ENCODE measurements at places on chromosomes 3 and 15.

DNA sequence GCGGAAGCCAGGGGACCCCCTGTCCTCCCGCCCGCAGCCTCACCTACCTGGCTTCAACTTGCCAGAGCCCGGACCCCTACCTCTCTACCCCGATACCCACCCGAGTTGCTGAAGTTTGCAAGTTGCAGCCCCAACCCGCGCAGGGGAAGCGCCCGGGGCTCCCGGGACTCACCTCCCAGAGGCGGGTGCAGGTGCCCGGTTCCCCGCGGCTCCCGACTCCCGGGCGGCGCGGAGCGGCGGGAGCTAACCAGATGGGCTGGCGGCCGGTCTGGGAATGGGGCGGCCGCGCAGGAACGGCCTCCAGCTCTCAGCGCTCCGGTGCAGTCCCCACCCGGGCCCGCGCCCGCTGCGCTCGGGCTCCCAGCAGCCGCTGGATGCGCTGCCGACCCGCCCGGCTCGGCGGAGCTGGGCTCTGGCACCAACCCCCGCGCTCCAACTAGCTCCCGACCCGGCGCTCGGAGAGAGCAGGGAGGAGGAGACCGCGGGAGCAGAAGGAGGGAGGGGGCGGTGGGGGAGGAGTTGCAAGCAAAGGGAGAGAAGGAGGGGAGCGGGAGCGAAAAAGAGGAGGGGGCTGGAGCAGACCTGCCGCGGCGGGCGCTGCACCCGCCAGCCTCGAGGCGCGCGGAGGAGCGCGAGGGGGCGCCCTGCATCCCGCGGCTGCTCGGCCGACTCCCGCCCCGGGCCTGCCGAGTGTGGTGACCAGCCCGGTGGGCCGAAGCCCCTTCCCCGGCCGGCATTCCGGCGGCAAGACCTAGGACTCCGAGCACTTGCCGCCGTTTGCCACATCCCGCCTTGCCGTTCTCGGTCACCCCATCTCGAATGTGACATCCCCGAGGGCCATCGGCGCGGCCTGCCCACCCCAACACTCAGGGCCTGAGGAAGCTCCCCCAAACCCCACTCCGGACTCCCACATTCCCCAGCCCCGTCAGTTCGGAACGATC is at the start of gene SEMA5B:
Gene SEMA5B, minus strand, starts transcription at position 472 of the 941 bp plus-strand sequence. CDS start 66,500 bp downstream, outside the sequence.
- no peak for DNase-seq

GRCh38 chr3:157248590-157249422 is 88.9 kb upstream of the CCNL1 start:
- DNase-seq, result peak; percentile 69

- DNase-seq, result no peak
These were observed 83.4 kb downstream of the TLE3 start for GRCh38 chr15:70014331-70014730.

DNA sequence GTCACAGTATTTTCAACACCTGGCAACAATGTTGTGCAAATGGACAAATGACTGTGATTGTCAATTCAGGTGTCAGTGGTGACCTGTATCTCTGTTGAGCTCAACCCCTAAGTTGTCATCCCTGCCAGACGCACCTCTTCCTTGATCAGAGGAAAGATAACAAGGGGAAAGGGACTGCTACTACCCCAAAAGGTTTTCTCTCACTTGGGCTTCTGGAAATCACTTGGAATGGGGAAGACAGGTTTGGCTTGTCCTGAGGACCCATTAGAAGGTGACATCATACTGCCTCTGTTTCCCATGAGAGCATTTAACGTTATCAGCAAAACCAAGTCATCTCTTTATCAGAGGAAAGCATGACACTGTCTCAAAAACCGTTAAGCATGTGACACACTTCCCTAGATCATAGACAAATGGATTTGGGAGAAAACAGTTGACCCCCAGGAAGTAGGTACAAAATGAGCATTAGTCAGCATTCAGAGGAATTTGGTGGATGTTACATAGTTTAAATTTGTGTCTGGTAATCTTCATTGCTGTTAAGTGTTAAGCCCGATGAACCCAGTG is 769.5 kb downstream of the GRM7 start:
- no peak for DNase-seq

DNA sequence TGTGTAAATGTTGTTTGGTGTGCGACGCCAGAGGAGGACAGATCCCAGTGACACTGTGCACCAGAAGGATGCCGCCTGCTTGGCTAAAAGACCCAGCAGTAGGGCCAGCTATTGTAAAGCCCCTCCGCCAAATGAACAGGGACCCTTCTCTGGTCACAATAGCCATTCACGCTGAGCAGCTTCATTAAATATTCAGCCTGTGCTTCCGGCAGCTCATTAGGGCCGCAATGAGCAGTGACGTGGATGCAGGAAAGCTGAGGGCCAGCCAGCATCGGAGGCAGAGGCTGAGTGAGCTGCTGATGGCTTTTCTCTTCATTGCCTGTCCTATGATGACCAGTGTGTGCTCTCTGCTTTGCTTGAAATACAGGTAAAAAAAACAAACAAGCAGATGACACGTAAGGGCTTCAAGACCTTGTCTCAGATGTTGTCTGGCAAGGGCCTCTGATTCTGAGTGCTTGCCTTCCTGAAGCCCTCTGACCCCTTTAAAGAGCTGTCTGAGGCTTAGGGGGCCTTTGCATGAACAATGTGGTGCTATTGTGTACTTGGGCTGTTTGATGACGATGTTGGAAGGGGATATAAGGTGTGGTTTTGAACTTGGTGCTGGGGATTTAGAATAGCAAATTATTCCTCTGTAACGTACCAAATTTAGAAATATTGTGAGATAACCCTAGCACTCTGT is 130.4 kb downstream of the FEZF2 start:
- no peak for DNase-seq

- DNase-seq, result peak; percentile 64
These were observed 36.7 kb downstream of the CIP2A start for GRCh38 chr3:108552267-108553159.

GRCh38 chr3:105323274-105323599 is 43.5 kb upstream of the ALCAM start:
- DNase-seq, result no peak

DNA sequence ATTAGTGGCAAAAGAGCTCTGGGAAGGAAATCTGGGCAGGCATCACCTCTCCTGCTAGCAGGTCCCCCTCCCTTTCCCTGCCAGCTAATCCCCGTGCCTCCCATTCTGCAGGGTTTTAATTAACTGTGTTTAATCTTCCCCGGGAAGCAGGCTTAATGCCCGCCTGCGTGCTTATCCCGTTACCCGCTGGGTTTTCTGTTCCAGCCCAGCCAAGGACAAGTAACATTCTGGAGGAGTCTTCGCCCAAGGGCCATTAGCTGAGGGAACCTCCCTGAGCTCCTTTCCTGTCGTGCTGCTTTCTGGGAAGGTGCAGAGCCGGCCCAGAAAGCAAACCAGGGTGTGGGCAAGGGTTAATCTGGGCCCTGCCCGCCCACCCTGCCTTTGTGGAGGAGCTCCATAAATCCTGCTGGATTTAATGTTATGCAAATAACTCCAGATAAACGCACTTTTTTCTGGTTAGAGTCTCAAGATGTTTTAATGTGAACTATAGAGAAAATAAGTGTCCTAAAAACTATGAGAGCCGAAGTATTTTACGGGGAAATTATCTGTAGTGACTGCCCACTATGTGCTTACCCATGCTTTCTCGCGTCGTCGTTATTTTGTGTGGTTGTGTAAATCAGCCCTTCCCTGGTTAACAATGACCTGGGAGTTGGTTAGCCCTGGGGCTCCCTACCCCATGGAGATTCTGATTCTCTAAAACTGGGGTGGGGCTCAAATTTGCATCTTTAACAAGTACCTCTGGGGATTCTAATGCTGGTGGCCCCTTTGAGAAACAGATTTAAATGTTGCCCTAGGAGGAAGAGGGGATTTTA is 25.9 kb downstream of the TRIM71 start:
- DNase-seq, result no peak

GRCh38 chr15:99721896-99722295 is 11.3 kb downstream of the LYSMD4 start:
- DNase-seq, result no peak

DNA sequence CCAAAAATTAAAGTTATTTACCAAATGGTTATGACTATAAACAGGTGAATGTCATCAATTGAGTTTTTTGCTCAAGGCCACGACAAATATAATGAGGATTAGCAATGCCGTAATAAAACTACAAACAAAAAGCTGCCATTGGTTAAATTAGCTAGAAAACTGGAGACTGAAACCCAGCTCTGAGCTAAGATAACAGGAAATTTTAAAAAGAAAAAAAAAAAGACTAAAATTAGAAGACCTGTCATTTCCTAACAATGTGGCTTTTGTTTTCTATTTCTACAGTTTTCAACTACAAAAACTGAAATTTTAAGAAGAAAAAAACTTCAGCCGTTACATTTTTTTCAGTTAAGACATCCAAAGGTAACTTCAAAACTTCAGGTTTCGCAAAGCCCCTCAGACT is 9.7 kb downstream of the SLC12A6 start:
- DNase-seq, result no peak

DNA sequence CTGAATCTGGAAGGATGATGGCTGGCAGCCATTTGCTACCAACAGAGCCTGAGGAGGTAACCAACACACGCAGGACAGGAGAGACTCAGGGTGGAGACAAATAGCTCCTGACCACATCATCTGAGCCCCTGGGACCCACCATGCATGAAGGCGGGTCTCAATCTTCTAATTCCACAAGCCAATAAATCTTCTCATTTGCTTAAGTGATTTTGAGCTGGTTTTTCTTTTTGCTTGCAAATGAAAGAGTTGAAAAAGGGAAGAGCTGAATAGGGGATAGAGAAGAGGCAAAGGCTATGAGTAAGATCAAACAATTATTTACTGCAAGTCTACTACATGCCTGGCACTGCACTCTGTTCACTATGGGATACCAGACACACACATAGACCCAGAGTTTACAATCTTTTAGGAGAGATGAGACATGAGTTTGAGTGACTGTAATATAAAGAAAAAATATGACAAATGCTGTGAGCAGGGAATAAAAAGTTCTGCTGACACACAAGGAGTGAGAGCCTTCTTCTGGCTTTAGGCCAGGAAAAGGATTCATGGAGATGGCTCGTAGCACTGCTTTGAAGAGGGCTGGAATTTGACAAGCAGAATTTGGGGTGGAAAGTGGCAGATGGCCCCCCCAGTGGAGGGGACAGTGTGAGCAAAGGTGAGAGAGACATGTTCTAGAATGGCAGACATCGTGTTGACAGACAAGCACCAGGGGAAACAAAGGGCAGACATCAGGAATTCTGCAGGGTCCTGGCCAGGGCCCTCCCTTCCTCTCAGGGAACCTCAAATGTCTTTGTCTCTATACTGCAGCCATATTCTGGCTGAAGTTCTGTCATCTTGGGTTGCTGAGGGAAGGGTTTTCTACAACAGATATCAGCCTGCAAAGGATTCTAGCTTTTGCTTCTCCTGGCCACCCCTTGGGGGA is 69.8 kb upstream of the WNT5A start:
- DNase-seq, result no peak

DNA sequence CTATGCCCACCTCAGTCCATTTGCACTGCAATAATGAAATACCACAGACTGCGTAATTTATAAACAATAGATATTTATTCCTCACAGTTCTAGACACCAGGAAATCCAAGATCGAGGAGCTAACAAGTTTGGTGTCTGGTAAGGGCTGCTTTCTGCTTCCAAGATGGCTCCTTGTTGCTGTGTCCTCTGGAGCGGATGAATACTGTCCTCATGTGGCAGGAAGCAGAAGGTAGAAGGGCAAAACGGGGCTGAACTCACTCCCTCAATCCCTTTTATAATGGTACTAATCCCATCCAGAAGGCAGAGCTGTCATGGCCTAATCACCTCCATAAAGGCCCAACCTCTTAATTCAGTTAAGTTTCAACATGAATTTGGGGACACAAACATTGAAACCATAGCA is 75.3 kb downstream of the P2RY1 start:
- DNase-seq, result no peak

GRCh38 chr3:128933213-128933921 is 53.9 kb downstream of the ACAD9 start:
- no peak for DNase-seq

- DNase-seq, result no peak
These were observed 4.6 kb upstream of the TMEM44 start for GRCh38 chr3:194637541-194638400.

- no peak for DNase-seq
These were observed 38.0 kb downstream of the COL6A5 start for GRCh38 chr3:130383424-130383823.

DNA sequence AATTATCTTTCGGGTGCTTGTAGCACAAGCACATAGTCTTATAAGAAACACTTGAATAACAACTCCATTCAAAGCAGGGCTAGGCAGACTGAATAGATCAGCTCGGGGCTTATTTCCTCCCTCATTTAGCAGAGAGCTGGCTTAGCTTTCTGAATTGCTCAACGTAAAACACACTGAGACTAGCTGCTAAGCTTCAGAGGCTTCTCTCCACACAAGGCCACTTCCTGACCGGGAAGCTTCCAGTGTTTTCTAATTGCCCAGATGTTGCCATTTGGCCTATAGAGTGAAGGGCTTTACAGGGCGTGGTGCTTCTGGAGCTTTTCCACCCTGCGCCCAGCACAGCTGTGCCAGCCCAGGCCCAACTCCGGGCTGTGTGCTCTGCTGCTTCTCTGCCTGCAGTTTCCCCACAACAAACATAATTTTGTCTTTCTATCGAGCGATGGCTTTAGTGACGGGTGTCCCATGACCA is 16.6 kb downstream of the FAM240A start:
- no peak for DNase-seq

DNA sequence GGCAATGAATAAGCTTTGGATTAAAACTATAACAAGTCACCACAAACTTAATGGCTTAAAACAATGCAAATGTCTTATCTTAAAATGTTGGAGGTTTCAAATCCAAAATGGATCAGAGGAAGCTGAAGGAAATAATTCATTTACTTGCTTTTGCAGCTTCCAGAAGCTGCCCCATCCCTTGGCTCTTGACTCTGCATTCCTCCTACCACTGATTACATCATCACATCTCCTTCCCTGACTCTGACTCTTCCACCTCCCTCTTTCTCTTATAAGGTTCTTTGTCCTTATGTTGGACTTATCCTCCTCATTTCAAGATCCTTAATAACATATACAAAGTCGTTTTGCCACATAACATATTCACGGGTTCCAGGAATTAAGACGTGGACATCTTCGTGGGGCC is 982.8 kb upstream of the ROBO1 start:
- no peak for DNase-seq

GRCh38 chr3:131397889-131398288 is 16.3 kb downstream of the NUDT16 start:
- DNase-seq, result no peak

DNA sequence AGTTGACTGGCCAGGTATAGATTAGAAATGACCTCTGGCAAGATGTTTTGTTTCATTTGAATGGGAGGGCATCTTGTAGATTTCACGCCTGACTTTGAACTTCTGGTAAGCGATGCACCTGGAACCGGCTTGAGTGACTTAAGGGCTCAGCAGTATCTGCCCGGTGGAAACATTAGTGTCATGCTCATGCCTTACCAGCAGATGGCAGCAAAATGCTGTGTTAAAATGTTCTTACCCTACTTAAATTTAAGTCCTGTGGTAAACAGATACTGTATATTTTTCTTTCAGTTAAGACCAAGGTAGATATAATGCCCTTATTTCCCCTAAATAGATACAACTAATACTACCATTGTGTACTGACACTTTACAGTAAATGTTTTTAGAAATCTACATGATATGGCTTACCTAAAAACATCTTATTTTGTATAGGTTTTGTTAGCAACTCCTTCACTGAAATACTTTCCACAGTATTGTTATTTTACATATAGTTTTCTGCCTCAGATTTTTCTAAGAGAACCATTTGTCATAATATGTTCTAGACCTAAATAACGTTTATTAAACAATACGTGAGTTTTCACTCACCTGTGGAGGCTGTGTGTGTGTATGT is 25.5 kb downstream of the ASB7 start:
- peak; percentile 78 for DNase-seq

- DNase-seq, result no peak
These were observed 86.9 kb downstream of the CDIN1 start for GRCh38 chr15:36666228-36666905.

- DNase-seq, result no peak
These were observed 604.3 kb downstream of the FGF12 start for GRCh38 chr3:192122832-192123594.
